NCI-H1694 treated with DMSO at 0.1 percent for 48 hours (cell line): ENCODE measurements at places on chromosomes 13 and 19.
A peak's percentile ranks its signal among the peaks of the same experiment; 100 is the strongest.

DNA sequence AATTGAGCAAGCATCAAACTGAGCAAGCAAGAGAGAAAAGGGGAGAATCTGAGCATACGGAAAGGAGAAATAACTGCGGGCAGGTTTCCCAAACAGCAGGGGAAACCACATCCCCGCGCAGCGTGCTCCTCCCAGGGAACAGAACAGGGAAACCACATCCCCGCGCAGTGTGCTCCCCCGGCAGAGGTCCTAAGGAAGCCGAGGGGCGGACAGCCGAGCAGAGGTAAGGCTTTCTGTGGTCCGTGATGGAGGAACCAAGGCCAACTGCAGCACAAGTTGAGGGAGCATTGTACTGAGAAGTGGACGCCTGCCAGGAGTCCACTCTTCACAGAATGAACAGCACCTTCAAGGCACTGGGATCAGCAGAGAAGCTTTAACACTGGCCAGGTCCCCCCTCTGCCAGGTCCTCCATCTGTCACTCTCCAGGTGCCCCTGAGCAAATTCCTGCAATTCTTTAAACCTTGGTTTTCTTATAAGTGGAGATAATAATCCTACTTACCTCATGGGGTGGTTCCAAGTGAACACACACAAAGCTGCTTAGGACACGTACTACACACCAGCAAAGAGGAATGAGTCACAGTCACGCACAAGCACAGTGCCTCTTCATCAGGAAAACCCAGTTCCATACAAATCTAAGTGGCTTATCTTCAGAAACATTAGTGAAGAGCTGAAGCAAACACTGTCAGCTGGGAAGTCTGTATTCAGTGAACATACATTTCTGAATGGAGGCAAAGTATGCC, 23.0 kb upstream of the LAMP1 start:
- no peak for DNase-seq

DNA sequence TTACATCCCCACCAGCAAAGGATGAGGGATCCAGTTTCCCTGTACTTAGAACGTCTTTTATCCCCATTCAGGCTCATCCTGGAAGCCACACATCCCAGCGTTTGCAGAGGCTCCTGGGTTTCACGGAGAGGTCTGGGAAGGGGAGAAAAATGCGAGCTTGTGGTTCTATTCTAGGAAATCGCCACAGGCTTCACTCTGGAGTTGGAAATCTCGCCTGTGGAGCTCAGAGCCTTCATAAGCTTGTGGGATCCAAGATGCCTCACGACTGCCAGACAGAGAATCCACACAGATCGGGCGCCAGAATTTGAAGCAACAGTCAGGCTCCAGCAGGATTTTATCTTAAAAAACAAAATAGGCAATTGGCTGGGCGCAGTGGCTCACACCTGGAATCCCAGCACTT, 157.9 kb downstream of the PTPRS start:
- no peak for DNase-seq

GRCh38 chr13:83450591-83450990, 431.7 kb downstream of the SLITRK1 start:
- DNase-seq: no peak

DNA sequence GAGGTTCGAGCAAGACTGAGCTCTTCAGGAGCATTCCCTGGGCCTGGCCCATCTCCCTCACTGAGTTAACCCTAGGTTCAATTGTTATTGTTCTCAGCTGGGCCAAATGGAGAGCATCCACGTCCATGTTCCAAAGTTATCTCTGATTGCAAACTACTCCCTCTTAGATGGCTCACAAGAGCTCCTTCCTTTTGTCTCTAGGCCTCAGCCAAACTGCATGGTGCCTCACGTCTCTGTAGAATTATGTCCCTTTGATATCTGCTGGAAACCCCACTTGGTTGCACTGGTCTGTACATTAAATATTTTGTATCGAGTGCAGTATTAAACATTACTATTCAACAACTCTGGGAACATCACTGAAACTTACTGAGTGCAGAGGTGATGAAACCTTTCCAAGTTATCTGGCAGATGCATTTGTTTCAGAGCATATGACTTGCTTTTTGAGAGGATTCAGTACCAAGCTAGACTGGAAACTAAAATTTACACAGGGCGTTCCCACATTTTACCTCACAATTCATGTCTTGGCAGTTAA, 38.1 kb downstream of the DOCK9 start:
- no peak for DNase-seq

DNA sequence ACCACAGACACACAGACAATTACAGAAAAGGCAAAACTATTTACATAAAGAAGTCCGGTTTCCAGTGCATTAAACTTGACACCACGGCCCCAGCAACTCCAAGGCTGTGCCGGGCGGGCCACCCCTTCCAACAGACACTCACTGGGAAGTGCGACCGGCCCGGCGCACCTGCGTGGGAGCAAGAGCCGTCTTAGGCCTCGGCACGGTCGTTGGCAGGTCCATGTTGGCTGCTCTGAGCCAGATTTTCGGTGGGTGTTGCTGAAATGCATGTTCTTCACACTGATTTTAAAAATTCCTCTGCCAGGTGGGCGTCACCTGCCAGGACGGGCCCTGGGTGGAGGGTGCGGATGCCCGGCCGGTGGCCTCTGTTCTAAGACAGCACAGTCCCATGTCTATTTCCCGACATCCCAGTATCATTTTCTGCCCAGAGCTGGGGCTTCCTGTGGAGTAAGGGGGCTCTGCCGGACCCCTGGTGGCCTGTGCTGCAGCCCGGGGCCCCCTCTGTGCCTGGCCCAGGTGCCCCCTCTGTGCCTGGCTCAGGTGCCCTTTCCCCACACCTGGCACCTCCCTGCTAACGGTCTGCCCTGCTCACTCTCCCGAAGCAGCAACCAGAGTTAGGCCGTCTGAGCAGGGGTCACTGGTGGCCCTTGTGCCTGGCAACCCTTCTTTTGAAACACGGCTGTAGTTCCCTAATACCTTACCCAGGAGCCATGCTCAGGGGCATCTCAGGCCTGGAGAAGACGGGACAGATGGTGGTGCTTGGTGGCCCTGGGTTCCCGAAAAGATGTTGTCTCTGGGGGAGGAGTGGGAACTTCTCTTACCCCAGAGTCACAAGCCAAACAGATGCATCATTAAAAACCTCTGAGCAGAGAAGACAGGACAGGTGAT, 9.2 kb downstream of the TMEM255B start:
- DNase-seq: no peak

GRCh38 chr13:95292622-95293021, 8.6 kb downstream of the ABCC4 start:
- no peak for DNase-seq

DNA sequence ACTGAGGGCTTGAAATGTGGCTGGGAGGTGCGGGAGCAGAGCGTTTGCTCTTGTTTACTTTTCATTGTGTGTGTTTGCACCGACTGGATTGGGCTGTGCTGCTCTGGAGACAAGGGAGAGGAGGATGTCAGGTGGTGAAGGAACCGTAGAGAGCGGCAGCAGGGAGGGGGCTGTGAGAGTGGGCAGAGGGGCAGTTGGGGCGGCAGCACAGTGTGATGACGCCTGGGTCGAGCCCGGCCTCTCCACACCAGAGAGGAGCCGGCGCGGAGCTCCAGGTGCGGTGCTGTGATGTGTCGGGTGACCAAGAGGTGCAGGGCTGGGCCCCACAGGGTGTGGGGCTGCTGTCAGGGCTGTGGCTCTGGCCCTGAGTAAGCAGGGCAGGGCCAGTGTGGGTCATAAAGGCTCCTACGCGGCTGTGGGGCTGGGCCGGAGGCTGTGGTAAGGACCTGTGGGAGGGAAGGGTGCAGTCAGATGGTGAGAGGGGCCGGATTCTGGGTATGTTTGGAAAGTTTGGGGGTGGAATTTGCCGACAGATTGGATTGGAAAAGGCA, 10.5 kb downstream of the NAXD start:
- no peak for DNase-seq

- DNase-seq: no peak
Observed at GRCh38 chr13:42602906-42603305, 29.0 kb downstream of the TNFSF11 start.

GRCh38 chr13:111115061-111115964, at the start of gene ARHGEF7:
TSS of gene ARHGEF7 (plus strand) at chr13:111115310. CDS start at chr13:111115527, 217 bp downstream.
- DNase-seq: no peak

DNA sequence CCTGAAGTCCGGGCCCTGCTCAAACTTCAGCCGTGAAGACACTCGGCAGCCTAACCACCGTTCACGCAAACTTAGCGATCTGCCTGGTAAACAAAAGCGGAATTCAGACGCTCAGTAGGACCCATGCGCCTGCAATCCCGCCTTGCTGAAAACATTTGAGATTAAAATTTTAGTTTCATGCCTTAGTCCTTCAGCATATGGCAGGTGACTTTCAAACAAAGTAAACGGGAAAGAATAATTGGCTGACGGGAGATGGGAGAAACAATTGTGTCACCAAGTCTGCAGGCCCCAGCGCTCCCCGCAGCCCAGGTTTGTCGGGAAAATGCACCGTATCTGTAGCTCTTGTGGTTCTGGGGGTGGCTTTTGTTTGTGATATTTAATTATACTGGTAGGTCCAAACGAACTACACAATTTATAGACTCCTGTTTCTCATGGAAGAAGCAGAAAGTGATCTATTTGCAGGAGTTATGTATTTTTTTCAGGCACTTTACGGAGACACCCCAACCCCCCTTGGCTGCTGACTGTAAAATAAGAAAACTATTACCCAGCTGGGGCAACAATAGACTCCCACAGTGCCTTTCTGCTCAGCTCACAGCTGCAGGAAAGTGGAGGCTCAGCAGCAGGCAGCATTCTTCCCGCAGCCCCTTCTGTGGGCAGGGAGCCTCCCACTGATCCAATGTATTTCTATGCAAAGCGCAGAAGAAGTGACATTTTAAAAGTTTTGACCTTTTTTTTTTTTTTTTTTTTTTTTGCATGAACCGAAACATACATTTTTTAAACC, 94.8 kb downstream of the SOX1 start:
- no peak for DNase-seq

- DNase-seq: peak; percentile 73
Observed at GRCh38 chr13:46648166-46648607, 95.2 kb downstream of the LRCH1 start.

- no peak for DNase-seq
Observed at GRCh38 chr19:19421299-19421696, 15.8 kb downstream of the GATAD2A start.

GRCh38 chr13:96994017-96994857, at the start of gene OXGR1:
TSS of gene OXGR1 (minus strand) at chr13:96994476. CDS start at chr13:96987759, 6,717 bp downstream.
- DNase-seq: no peak

DNA sequence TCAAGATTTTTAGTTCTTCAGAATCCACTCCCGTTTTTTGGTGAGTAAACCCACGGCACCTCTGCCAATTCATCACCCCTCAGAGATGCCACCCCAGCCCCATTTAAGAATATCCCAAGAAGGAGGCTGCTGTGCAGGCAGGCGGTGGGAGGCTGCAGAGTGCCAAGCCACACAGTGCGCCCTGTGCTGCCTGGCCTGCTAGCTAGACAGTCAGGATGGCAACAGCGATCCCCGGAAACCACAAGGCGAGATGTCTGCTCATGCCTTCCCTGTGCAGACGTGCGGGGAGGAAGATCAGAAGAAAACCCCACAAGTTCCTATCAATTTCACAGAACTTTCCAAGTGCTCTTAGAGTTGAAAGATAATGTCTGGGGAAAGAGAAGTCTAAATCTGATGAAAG, 64.8 kb upstream of the GPR183 start:
- no peak for DNase-seq

DNA sequence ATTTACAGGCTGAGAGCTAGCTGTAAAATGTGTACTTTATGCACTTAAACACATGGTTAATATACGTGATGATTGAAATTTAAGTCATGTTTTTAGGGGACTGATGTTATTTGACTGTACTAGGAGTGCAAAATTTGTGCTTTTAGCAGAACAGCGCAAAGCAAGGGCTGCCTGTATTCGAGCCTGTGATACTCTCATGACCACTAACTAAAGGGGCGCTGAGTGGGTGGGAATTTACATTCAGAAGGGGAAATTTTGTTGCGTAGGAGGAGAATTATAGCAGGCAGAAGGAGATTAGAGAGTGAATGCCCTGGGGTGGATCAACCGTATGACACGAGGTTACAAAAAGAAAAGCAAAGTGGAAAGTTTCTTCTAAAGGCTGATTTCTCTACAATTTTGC, 271.8 kb upstream of the HTR2A start:
- no peak for DNase-seq

DNA sequence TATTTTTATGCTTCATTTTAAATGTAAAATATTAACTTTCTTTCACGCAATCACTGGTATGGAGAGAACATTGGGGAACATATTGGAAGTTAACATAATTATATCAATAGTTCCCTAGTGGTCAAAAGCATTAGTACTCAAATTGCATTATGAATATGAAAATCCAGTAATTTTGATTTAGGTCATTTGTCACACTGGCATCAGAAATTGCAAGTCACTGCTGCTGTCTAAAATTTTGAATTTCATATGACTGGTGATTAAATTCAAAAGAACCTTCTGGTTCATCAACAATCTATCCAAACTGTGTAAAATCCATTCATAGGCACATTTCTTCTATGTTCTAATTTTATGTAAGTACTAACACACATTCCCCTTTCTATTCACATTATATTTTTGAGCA, 2235.7 kb upstream of the PCDH20 start:
- no peak for DNase-seq

DNA sequence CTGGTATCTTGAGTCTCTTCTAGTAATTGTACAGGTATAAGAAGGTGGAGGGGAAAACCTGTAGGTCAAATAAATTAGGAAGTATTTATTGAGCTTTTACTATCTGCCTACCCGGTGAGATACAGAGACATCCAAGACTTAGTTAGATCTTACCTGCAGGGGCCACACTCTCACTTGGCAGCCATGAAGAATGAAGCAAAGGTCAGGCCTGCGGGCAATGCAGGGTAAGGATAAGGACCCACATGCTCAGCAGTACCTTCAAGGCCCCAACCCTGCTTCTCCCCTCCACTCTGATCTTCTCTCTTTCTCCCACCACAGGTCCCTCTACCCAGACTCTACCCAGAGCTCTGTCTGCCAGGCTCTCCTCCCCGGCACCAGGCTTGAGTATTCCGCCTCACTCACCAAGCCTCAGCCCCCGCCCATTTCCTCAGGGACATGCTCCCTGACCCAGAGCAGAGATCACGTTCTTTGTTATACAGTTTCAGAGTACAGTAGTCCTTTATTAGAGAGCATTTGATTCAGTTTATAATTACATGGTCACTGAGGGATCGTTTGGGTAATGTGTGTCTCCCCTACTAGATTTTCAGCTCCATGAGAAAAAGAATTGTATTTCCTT, 18.9 kb upstream of the CLDN10 start:
- DNase-seq: no peak
